Stimulated activated CD4-positive, alpha-beta T cell treated with anti-CD3 and anti-CD28 coated beads, Interleukin-4, amount 100 ng/mL, for 4 hours (primary cell): ENCODE measurements at places on chromosomes 4 and X.

DNA sequence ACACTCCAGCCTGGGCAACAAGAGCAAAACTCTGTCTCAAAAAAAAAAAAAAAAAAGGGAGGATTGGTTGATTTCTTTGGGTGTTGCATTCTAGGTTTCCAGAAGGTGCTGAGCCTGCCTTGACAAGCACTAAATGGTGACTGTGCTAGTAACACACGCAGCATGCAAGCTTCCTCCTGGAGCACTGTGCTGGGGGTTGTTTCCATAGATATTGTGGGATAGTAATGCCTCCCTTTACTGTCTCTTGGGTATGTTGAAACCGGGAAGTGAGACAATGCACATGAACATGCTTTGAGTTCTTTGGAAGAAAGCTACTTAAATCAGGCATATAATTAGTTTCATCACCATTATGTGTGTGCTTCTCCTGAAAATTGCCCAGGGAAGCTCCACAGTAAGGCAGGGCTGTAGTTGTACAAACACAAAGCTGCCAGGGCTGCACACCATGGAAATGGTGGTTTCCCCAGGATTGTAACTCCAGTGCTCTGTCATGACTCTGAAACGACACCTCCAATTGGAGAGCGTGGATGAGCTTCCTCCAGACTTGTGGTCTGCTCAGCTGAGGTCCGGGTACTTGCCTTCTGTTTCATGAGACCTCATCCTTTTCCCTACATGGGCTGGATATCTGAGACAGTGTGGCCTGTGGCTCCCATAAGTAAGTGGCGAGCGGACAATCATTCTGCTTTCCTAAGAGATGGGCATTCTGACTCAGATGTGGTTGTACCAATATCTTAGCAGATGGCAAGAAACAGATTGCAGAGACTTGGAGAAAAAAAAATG lies 31.5 kb upstream of the STOX2 start:
- DNase-seq, result no peak

DNA sequence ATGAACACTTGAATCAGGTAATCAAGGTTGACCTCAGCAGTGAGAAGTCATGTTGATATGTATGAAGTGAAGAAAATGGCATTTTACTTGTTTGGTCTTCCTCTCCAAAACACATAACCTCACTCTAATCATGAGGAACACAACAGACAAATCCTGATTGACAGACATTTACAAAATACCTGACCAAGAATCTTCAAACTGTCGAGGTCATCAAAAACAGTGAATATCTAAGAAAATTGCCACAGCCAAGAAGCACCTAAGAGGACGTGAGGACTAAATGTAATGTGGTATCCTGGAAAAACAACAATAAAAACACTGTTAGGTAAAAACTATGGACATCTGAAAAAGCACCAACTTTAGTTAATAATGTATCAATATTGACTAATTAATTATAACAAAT lies 129.5 kb upstream of the MAGEB18 start:
- no peak for DNase-seq

DNA sequence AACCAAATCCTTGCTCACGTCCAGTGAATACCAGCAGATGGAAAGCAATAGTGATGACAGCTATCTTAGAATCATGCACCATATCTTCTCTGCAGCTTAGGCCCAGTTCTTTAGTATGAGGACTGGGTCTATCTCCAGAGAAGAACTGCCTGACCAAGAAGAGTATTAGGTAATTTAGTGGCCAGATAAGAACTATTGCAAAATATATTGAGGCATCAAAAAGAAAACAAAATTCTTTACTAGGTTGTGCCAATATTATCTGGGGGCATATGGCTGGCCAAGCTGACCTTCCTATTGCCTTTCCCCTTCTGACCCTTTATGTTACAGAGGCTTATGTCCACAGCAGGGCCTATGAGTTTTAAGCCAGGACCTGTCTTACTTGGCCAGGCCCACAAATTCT lies 91.2 kb downstream of the RLIM start:
- DNase-seq, result no peak

DNA sequence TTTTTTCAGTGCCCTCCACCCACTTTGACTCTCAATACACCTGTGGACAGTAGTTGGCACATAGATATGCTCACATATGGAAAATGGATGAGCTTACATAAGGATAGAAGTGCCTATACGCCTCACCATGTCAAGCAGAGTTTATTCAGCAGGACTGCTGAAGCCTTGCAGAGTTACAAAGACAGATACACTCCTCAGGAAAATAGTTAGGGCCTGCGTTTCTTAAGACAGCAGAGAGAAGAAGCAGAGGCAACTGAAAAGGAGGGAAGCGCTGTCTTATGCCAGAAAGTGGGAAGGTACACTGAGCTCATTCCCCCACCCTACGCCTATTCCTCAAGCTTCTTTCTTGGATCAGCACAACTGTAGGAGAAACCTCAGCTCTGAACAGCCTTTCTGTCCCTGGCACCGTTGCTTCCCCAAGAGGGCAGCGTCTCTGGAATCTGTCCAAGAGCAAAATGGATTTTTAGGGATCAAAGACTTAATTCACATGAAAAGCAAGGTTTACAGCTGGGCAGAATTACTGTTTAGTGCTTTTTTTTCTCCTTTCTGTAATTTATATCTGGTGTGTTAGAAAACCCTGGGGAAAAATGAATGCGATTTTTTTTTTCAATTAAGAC lies 37.3 kb upstream of the MBTPS2 start:
- no peak for DNase-seq

GRCh38 chrX:120380699-120381098 lies 18.8 kb downstream of the ATP1B4 start:
- no peak for DNase-seq

DNA sequence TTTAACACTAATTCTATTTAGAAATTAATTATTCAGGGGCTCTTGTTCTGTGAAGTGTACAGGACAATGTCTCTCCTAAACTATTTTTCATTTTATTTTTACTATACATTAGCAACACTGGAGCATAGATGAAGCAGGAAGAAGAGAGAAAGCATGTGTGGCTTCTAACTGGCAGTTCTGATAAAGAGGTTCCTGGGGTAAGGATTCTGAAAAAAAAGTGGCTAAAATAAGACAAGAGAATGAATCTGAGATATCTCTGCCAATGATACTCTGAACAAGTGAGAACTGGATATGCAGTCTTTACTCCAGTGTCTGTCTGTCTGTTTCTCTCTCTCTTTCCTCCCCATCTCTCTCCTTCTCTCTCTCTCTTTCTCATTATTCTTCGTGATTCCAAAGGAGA lies 125.9 kb downstream of the MAML3 start:
- no peak for DNase-seq
